ENCODE measurements at places on chromosomes 4 and X. TPM values are rescaled to one million over a fixed set of nuclear protein-coding genes. Genes with fewer than 3 reads are reported as not detected.

Gene ARHGAP4
- 77.8 TPM for polyA plus RNA-seq

Gene POLN
- polyA plus RNA-seq, result not detected

Gene IL13RA2
- not detected for polyA plus RNA-seq

Gene TNIP3
- not detected for polyA plus RNA-seq

Gene MAGEB1
- polyA plus RNA-seq, result not detected

Gene FRMPD4
- not detected for polyA plus RNA-seq

All from naive B cell (primary cell).